Stimulated activated CD8-positive, alpha-beta memory T cell treated with anti-CD3 and anti-CD28 coated beads, Interleukin-2, amount 100 ng/mL, for 48 hours (primary cell): ENCODE measurements at places on chromosomes 13 and 19.

DNA sequence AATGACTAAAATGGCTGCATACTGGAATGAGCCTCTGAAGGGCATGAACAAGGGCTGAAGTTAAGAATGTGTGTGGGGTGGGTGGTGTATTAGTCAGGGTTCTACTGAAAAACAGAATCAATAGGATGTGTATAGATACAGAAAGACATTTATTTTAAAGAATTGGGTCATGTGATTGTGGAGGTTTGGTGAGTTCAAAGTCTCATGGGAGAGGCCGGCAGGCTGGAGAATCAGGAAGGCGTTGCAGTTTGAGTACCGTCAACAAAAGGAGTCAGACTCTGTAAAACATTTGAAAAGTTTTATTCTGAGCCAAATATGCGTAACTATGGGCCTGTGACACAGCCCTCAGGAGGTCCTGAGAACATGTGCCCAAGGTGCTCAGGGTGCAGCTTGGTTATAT is 24.5 kb upstream of the CYSLTR2 start:
- no peak for DNase-seq

GRCh38 chr13:104315606-104316005 is 1249.4 kb upstream of the SLC10A2 start:
- no peak for DNase-seq

GRCh38 chr13:58302349-58302748 is 670.8 kb downstream of the PCDH17 start:
- DNase-seq: no peak

DNA sequence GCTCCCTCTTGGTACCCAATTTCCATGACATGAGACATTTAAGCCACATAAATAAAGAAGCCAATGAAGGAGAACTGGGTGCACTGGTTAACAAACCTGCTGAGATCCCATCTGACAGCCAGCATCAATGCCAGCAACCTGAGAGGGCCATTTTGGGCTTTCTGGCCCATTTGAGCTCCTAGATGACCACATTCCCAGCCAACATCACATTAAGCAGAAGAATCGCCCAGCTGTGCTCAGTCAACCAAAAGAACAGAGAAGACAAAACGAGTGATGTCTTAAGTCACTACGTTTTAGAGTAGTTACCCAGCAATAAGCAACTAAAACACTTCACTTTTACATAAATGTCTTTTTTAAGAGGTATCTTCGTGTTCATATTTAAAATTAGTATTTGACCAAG is 21.9 kb downstream of the LCP1 start:
- no peak for DNase-seq

DNA sequence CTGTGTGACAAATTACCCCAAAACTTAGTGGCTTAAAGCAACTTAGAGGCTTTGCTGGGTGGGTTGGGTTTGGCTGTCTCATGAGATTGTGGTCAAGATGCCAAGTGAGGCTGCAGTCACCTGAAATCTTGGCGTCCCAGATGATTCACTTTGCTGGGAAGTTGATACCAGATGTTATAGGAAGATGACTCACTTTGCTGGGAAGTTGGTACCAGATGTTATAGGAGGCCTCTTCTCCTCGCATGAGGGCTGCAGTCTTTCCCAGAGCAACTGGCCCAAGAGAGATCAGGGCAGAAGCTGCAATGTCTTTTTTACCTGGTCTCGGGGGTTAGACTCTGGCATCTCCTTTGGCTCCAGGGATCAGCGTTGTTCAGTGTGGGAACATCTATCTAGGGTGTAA is 16.8 kb downstream of the TEX29 start:
- DNase-seq: no peak

GRCh38 chr13:23377983-23378632 is 55.4 kb downstream of the SACS start:
- DNase-seq: no peak

DNA sequence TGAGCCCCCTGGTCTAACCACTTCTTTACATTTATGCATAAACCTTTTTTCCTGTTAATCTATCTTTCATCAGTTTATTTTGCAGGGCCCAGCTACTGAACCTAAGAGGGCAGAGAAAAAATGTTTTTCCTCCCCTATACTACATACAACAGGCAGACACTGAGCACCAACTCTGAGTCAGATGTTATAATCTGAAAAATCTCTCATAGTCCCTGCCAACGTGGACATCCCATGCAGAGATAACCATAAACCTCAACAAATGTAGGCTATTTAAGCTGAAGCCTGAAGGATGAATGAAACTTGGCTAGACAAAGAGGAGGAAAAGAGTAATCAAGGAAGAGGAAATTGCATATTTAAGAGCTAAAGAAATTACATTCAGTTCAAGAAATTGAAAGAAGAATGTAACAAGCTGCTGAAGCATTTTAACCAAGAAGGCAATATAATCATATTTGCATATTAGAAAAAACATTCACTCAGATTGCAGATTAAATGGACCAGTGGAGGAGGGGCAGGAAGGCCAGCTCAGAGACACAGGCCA is 2.6 kb downstream of the NEK3 start:
- no peak for DNase-seq

DNA sequence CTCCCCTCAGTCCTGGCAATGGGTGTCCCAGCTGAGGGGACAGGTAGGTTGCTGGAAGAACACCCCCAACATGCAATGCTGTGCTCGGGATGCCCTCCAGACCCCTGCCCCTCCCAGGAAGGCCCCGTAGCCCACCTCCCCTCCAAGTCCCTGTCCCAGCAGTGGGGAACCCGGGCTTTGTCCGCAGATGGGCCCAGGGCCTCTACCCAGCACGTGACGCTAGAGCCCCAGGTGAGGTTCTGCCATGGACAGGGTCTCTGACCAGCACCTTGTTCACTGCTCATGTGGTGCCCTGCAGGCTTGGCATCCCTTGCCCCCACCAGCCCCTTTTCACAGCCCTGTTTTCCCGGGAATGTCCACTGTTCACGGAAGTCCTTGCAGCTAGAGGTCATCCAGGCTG is 220.0 kb upstream of the SGCG start:
- no peak for DNase-seq

GRCh38 chr13:26377038-26377437 is 123.1 kb downstream of the CDK8 start:
- DNase-seq: no peak

- no peak for DNase-seq
Measured at GRCh38 chr19:616062-616700, 17.2 kb downstream of the POLRMT start.

DNA sequence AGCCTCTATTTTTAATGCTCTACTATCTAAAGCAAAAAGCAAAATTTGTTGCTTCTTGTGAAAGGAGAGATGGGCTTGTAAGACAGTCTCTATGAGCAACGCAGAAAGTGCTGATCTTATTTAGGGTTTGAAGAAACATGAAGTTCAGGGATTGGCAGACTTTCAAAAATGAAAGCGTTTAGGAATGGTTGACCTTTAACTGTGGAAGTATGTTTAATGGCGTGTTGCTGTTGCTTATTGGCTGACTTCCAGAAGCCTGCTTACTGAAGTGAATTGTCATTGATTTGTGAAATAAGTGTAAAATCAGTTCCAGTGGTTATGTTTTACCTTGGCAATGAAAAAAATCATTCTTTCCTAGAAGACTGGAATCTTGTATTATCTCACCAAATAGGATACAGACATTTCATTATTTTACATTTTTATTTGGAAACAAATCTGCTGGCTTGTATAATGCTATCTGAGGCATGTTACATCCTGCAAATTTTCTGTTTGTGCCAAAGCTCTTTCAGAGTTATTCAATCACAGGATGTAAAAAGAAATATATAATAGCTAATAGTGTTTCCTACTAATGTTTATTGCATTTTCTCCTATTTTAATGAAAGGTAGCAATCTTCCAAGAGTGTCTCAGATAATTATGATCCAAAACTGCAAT is 221.3 kb upstream of the SLITRK6 start:
- DNase-seq: no peak

DNA sequence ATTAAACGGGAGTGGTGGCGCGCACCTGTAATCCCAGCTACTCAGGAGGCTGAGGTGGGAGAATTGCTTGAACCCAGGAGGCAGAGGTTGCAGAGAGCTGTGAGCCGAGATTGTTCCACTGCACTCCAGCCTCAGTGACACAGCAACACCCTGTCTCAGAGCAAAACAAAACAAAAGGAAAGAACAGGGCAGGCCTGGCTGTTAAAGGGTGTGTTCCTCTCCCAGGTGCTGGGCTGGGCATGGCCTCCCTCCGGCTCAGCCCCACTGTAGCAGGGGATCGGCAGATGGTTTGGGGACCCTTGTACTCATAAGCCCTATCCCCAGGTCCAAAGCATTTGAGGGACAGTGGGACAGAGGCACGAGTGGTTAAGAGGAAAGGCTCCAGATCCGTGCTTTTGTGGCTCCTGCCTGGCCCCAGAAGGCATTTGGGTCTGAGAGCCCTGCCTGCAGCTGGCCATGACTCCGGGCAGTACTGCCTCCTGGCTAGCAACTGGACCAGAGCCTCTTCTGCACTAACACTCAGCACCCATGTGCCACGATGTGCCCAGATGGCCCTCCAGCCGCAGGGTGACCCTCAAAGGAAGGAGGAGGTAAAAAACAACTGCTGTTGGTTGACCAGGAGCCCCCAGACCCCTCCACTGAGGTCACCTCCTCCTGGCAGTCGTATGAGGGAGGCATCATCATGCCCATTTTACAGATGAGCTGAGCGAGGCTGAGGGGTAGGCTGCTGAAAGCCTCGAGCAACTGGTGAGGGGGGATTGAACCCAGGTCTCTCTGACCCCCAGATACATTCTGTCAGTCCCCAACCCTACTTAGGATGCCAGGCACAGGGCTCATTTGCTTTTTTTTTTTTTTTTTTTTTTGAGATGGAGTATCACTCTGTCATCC is 10.0 kb downstream of the RFX1 start:
- no peak for DNase-seq

DNA sequence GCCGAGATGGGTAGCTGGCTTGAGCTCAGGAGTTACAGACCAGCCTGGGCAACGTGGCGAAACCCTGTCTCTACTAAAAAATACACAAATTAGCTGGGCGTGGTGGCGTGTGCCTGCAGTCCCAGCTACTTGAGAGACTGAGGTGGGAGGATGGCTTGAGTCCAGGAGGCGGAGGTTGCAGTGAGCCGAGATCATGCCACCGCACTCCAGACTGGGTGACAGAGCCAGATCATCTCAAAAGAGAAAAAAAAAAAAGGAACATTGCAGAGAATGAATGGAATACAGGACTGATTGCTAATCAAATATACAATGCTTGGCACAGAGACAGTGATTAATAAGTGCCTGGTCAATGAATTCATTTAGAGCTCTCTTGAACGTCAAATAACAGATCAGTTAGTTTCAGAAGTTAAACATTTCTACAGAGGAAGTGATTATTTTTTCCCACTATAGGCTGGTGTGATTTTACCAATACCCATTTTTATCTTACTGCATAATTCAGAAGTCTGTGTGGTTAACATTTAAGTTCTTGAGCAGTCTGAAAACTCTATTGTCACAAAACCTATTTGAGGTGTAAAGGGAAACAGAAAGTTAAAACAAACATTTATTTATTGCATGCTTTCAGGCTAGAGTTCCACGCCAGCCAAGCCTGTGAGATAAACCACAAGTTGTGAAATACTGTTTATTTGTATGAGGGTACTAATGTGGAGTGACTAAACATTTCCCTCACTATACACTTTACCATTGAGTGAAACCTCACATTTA is 7.7 kb upstream of the TBC1D4 start:
- no peak for DNase-seq

DNA sequence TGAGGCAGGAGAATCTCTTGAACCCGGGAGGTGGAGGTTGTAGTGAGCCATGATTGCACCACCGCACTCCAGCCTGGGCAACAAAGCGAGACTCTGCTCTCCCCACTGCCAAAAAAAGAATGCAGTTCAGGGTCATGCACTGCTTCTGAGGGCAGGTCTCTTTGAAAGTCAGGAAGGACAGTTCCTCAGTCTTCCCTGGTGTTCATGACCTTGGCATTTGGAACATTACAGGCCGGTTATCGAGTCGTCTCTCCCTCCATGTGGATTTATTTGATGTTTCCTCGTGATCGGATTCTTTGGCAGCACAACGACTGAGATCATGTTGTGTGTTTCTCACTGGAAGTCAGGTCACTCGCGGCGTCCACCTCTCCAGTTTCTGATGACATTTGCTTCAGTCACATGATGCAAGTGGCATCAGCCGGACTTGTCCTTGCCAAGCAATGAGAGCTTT is 17.2 kb downstream of the FGF21 start:
- DNase-seq: no peak

GRCh38 chr19:1516395-1516753 is 3.6 kb upstream of the ADAMTSL5 start:
- no peak for DNase-seq
